ENCODE measurements at places on chromosomes 7 and 10.

DNA sequence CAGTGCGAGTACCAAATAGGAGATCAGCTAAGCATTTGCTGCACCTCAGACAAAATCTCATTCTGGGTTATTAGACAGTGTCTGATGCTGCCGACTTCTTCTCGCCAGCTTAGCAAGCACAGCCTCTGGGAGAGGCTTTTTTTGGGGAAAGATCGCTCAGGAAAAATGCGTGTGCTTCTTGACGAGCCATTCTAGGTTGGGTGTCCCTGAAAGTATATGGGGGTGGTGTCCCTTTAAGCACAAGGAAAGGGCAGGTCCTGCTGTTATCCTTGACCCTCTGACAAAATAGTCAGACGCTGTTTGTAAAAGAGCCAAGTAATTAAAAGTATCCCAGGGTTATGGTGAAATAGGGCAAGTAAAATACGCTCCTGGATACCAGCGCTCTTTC is 540.1 kb upstream of the FZD8 start:
- no peak for DNase-seq

DNA sequence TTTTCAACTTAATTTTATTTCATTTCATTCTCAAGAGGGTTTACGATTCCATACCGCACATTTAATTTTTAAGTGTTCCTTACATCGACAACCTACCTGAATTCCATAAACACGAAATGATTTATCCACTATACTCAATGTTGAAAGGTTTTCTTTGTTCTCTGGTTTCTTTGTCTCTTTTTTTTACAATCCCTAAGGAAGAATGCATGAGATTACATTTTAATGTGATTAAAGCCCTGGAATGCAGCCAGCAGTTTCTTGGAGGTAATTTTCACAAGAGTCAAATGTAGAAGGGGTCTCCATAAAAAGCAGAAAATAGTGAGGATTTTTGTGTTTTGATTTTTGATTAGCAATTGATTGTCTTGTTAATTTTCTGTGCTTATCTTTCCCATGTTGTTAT is 59.2 kb upstream of the ADCY1 start:
- DNase-seq: no peak

- DNase-seq: no peak
Observed at GRCh38 chr7:80134115-80134535, 506 bp upstream of the GNAI1 start.

- DNase-seq: no peak
Observed at GRCh38 chr10:116868722-116869121, 19.4 kb downstream of the ENO4 start.

DNA sequence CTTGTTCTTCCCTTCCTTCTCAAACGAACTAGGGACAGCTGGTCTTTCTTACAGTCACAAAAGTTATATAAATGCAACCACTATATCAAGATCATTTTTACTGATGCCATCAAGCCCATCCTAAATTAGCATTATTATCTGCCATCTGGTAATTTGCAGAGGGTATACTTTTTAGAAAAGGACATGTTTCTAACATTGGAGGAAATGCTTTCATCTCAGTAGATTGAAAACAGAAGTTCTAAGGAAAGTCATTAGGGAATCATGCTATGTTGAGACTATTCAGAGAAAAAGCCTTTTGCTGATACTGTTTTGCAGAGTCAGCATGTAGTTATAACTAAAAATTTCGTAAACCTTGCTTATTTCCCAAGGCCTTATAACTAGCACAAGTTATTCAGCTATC is 146.7 kb downstream of the WNT2 start:
- DNase-seq: no peak

GRCh38 chr7:43328336-43328735 is 215.9 kb downstream of the HECW1 start:
- DNase-seq: no peak

DNA sequence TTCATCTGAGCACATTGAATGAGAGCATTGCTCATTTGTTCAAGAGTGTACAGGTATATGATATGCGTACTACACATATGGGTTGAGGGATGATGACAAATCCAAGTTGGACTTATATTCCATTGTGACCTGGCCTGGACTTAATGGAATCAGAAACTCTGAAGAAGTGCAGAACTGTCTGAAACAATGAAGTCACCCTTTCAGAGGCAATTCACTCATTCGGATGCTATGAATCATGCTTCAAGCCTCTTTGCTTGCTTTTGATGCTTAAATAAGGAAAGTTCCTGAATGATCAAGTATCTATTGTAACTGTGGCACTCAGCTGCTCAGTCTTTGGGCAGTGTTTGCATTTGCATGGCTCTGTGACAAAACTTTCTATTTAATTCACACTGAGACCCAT is 93.4 kb downstream of the ZNF365 start:
- DNase-seq: no peak

DNA sequence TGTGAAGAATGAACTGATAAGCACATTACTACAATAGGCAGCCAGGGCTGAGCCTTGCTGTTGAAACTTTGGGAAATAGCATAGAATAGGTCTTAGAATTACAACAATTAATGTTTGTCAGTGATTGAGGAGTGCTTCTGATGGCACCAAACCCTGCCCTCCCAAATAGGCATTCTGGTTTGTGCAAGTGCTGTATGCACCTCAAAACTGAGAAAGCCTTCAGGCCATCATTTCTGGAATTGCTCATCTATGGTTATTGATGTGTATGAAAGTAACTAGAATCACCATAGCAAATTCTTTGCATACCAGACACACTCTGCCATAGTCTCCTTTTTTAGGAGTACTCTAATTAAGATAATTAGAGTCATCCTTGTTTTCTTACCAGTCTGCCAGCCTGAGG is 585.0 kb upstream of the MBL2 start:
- no peak for DNase-seq

- no peak for DNase-seq
Observed at GRCh38 chr7:111083413-111083812, 7.5 kb upstream of the LRRN3 start.

- no peak for DNase-seq
Observed at GRCh38 chr7:14751461-14751860, 151.1 kb downstream of the DGKB start.

- DNase-seq: no peak
Observed at GRCh38 chr7:158642149-158642548, 54.5 kb upstream of the PTPRN2 start.

DNA sequence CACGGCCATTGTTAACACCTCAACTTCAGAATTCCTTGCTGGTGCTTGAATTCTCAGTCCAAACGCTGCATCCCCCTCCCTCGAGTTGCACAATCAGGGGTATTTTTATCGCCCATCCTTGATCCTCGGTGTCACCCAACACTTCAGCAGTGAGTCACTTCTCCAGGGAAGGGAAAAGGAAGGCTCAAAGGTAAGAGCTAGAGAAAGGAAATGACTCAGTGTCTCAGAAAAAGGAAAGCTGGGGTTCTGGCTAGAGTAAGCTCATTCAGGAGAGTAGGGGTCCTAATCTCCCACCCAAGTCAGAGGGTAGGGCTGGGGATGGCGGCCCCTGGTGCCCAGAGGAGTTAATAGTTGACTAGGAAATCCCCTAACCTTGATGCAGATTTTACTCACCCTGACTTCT is 39.8 kb upstream of the TRIM8 start:
- no peak for DNase-seq

DNA sequence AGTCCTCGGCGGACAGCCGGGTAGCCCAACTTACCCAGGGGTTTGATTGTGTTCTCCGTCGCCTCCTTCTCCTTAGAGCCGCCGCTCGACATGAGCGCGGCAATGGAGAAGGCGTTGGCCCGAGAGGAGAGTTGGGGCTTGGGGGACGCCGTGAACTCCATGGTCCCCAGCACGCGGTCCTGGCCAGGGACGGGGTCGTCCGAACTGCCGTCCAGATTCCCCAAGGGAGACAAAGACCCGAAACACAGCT is 515 bp downstream of the TBX20 start:
- no peak for DNase-seq

DNA sequence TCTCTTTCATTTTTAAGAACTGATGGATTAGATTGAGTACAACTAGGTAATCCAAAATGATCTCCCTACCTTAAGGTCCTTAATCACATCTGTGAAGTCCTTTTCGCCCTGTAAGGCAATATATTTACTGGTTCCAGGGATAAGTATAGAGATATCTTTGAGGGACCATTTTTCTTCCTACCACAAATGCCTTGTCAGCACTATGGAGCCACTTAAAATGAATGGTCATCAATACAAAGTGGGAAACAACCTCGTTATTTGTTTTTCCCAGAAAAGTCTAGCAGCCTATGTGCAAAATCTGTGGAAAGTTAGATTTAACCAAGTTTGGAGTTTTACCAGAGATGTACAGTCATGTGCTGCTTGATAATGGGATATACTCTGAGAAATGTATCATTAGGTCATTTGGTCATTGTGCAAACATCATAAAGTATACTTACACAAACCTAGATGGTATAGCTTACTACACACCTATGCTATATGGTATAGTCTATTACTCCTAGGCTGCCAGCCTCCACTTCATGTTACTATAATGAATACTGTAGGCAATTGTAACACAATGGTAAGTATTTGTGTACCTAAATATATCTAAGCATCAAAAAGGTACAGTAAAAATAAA is 366.2 kb upstream of the TMEM229A start:
- DNase-seq: no peak

GRCh38 chr10:527416-527815 is 162.1 kb downstream of the DIP2C start:
- DNase-seq: no peak

DNA sequence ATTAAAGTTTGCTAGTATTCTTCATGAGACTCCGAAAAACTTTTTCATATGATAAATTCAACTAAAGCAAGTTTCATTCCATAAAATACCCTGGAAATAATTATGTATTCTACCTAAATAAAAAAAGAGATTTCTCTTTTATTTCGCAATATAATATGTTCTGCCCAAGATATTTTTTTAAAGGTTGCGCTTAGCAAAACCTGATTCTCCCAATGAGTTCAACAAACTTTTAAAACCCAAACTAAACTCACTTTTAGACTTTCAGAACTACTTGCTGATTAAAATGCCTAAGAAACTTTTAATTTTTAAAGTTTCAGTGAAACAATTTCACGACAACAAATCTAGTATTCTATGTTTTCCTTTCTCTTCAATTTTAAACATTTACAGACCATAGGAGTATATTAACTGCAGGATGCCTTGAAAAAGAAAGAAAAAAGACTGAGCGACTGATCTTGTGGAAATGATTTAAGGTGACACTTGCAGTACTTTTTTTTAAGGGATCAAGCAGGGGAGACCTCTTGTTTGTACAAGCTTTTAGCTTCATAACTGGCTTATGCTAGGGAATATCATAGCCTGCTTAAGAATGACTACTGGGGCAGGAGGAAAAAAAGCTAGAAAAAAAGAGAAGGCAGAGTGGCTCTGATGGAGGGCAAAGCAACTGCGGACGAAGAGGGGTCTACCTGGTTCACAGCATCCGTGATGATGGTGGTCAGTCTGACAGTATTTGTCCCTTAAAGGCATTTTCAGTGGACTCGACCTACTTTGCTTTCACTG is 1.5 kb downstream of the ZNF800 start:
- DNase-seq: no peak

DNA sequence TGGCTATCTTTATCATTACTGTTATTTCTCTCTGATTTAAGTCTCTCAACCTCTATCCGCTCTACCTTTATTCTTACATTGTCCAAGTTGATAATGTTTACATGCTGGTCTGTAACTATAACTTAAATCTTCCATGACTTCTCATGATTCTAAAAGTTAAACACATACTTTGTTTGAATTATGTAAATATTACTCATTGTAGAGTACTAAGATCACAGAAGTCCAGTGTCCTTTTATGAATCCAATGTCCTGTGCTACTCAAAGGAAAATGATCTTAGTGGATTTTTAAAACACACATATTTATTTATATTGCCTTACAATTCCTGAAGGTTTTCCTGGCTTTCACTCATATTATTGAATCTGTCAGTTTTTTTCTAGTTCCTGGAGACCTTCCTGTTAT is 70.9 kb downstream of the BBS9 start:
- no peak for DNase-seq

- no peak for DNase-seq
Observed at GRCh38 chr7:88795553-88795952, at the start of gene TEX47. TEX47 (minus strand) TSS chr7:88795737; CDS start chr7:88794942, 795 bp downstream.

- no peak for DNase-seq
Observed at GRCh38 chr10:13730956-13731355, 144.2 kb downstream of the PRPF18 start.

DNA sequence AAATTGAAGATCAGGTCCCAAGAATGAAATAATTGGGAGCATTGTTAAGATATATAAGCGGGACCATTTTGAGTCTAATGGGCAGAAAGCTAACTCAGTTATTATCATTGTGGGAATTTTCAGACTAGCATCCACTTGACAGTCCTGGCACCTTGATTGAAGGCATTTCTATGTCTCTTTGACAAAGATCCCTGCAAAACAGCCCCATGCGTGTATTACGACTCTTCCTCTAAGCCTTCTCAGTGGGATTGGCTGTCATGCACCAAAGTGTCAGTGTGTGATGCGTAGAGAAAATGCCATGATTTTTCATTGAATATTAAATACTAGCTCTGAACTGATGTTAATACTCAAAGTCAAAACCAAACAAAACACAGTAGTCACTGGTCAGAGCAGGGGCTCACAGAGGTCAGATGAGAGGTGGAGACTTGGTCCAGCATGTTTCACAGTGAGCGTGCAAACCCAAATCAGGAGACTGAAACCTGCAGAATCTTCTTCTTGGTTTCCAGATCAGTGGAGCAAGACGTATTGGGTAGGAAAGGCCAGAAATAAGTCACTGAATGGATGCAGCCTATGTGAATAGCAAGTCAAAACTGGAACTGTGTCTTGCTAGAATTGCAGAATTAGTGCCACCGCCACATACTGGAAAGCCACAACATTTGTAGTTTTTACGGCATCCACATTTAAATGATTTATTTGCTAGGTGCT is 303.6 kb upstream of the AKR1E2 start:
- DNase-seq: no peak

DNA sequence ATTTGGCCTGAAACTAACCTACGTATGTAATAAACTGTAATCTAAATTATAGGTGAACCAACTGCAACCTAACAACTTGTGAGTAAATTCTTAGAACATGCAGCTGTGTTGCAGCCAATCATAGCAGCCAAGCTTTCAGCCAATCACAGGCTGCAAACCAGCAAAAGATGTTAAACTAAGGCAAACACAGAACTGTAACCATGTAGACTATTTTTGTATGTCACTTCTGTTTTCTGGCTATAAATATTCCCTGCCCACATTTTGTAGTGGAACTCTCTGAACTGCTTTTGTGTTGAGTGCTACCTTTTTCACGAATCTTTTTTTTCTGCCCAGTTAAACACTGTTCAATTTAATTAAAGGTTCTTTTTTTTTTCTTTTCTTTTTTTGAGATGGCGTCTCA is 28.2 kb upstream of the ZPBP start:
- DNase-seq: no peak

DNA sequence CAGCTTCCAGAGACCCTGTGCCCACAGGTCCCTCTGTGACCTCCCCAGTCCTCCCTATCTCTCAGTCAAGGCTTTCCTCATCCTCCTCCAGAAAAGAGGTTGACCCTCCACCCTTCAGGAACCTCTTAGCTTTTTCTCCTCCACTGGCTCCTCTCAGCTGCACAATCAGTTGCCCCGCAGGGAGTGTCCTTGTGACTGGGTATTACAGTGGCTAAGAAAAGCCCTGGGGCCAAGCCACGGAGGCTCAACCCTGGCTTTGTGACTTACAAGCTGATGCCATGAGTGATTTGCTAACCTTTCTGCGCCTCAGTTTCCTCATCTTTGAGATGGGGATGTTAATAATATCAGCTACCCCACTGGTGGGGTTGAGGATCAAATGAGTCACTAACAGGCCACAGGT is 66.4 kb upstream of the ZMIZ1 start:
- no peak for DNase-seq

GRCh38 chr10:43208147-43209073 is 58.5 kb downstream of the RASGEF1A start:
- no peak for DNase-seq
